SK-N-DZ (cell line): ENCODE measurements at places on chromosomes 11 and 22.

- no peak for DNase-seq
These were observed 59.9 kb upstream of the B3GNT6 start for GRCh38 chr11:76974179-76974891.

- DNase-seq: no peak
These were observed 305.1 kb downstream of the CNTN5 start for GRCh38 chr11:99325847-99326246.

- peak; percentile 51 for DNase-seq
These were observed 255 bp upstream of the SYNGR1 start for GRCh38 chr22:39349506-39349966.

- peak; percentile 81 for DNase-seq
These were observed 31.6 kb upstream of the ACCSL start for GRCh38 chr11:44016131-44016530.

DNA sequence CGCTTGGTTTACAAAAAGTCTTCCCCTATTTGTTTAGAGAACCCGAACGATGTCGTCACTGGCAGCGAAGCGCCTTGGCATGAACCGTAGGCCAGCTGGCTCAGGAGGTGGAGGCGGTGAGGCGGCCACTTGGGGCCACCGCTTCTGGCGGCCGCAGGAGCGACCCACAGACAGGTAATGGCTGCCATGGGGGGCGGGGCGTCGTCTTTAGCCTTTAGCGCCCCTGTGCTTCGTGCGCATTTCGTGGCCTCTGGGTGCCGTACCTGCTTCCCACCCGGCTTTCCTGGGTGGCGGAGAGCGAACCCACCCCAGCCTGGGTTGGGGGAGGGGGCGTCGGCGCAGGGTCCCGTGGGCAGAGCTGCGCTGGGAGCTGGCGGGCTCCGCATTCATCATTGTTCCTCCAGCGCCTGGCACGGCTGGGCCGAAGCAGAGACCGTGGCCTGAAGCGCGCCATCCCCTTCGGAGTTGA lies 469 bp upstream of the OSBP2 start:
- peak; percentile 40 for DNase-seq
